ENCODE measurements at places on chromosomes 13 and 19.

DNA sequence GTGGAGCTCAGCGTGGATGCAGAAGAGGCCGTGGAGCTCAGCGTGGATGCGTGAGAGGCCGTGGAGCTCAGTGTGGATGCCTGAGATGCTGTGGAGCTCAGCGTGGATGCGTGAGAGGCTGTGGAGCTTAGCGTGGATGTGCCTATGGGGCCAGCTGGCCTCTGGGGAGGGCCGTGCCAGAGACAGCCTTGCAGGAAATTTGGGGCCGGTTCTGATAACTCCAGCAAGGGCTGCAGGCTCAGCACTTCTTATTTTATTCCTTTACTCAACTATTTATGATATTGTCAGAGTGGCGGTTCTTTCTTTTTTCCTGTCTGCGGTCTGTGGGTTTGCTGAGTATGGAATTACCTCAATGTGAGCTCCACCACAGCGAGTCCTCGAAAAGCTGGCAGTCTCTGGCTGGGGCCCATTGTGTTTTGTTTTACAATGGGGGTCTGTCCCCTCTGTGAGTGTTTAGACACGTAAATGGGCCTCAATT, 17.8 kb upstream of the TMEM255B start:
- no peak for DNase-seq

DNA sequence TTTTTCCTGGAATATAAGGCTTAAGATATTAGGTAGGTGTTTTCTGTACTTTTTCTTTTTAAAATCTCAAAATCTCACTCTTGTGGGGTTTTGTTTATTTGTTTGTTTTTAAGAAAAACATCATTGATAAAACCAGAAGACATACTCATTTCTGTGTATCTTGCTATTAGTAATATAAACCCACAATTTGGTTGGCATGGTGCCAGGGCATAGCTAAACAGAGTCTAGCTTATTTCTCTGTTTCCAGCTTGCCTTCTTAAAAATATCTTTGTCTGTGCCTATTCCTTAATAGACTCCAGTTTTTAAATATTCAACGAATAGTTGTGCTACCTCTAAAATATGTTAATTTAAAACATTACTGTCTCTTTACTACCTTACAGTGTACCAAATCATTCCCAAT, 1121.9 kb upstream of the PCDH20 start:
- no peak for DNase-seq

- no peak for DNase-seq
Observed at GRCh38 chr19:54916822-54917221, 10.9 kb downstream of the NCR1 start.

GRCh38 chr13:78841358-78841963, 182.5 kb upstream of the OBI1 start:
- no peak for DNase-seq

GRCh38 chr13:51539887-51540286, 44.4 kb upstream of the WDFY2 start:
- no peak for DNase-seq

- no peak for DNase-seq
Observed at GRCh38 chr19:36526581-36526980, 1.5 kb downstream of the ZNF260 start.
